ENCODE measurements at places on chromosomes 6 and 20. TPM values are rescaled to one million over a fixed set of nuclear protein-coding genes. Genes with fewer than 3 reads are reported as not detected.
A peak's percentile ranks its signal among the peaks of the same experiment; 100 is the strongest.

Gene TCF21
- not detected for polyA plus RNA-seq

Gene REM1
- polyA plus RNA-seq, result not detected

Gene ZDHHC14
- polyA plus RNA-seq, result 0.57 TPM

Gene RHAG
- not detected for polyA plus RNA-seq

Gene PTCHD4
- not detected for polyA plus RNA-seq

Gene SMIM8
- polyA plus RNA-seq, result 16.0 TPM

Gene CCN6
- polyA plus RNA-seq, result 0.07 TPM

Gene PDYN
- polyA plus RNA-seq, result not detected

GRCh38 chr6:26232940-26233648 lies 131.9 kb upstream of the BTN3A2 start:
- peak; percentile 55 for DNase-seq

DNA sequence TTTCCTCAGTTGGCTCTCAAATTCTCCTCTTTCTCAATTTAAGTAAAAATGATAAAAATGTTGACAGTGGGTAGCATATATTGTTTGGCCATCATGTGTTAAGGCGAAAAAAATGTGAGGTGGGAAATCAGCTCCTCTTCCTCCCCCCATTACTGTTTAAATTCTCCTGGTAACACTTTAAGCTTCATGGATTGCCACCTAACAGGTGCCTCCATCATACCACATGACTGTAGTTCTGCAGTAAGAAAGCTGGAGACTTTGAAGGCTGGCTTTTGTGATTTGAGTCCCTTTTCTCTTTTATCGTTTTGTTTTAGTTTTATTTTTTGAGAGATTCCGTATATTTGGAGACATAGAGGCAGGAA lies 1.2 kb downstream of the ZFAND3 start:
- DNase-seq, result no peak

- DNase-seq, result peak; percentile 4
Observed at GRCh38 chr6:106273087-106273486, 52.5 kb downstream of the ATG5 start.

- DNase-seq, result no peak
Observed at GRCh38 chr6:130041594-130041993, 23.2 kb downstream of the L3MBTL3 start.

- DNase-seq, result no peak
Observed at GRCh38 chr6:160523223-160523622, 140.9 kb downstream of the LPA start.

DNA sequence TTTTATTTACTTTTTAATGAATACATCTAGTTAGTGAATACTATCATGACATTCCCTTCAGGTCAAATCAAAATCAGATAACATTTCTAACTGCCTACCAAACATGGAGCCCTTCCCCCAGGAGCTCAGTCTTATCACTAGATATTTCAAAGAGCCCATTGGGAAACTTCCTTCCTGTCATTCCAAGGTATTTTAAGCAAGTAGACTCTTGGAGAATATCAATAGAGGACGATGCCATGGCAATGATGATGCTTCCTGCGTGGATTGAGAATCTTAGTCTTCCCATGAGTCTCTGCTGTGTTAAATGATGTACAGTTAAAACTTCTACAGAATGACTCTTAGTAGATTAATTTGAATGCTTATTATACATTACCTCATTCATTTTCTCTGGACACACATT lies 384.9 kb downstream of the CENPW start:
- no peak for DNase-seq

DNA sequence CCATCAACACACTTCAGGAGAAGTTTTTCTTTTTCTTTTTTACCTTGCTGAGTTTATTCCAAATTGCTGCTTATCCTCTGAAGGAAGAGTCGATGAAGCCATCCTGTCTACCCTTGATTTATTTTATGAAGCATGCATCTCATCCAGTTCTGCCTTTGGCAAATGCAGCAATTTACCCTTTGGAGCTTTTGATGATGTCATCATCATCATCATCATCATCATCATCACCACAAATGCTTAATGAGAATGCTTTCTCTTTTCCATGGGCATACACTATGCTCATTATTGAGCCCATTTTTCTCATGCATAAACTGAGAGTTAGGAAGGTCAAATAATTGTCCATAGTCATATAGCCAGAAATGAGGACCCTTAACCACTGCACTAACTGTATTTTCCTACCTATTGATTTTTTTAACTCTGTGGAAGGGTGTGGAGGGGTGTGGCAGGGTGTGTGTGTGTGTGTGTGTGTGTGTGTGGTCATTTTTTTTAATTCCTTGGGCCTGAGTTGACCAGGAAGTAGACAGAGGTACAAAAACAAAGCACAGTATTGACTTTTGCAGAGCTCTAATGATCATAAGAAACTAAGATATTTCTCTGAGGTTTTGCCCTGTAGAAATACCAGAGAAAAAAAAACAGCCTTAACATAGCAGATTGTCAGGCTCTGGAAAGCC lies 82.8 kb downstream of the COL9A1 start:
- no peak for DNase-seq

GRCh38 chr6:89690944-89691324 lies 52.4 kb upstream of the LYRM2 start:
- no peak for DNase-seq

DNA sequence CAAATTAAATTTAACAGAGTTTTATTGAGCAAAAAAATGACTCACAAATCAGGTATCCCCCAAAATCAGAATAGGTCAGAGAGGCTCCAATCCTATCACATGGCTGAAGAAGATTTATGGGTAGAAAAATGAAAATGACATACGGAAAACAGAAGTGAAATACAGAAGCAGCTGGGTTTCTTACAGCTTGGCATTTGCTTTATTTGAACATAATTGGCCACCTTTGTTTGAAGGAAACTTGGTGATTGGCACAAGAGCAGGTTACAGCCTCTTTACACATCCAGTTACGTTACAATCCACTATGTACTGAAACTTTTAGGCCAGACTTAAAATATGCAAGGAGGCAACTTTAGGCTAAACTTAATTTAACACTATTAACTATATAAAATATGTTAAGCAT lies 11.7 kb upstream of the TREM2 start:
- no peak for DNase-seq

DNA sequence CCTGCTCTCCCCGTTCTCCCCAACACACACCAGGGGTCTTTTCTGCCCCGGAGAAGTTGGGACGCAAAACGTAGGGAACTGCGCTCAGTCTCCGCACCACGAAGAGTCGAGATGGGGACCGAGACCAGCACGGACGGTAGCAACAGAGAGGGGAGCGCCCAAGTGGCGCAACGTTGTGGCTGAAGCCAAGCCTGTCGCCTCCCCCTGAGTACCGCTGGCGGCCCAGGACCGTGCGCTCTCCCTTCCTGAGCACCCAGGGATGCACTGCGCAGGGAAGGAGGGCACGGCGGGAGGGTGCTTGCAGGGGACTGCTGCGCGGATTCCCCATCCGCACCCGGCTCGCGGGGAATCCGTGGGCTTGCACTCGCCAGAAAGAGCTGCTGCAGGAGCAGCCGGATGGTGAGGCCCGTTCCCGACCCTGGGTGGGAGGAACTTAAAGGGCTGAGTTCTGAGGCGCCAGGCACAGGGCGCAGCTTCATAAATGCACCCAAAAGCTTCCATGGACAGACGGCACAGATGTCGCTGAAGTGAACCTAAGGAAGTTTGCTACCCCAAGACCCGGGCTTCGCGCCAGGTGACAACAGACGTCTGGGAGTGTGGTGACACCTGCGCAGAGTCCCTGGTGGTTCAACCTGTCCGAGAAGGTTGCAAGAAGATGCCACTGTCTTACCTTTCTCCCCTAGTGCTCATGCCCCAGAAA lies 178.7 kb downstream of the TBXT start:
- no peak for DNase-seq

DNA sequence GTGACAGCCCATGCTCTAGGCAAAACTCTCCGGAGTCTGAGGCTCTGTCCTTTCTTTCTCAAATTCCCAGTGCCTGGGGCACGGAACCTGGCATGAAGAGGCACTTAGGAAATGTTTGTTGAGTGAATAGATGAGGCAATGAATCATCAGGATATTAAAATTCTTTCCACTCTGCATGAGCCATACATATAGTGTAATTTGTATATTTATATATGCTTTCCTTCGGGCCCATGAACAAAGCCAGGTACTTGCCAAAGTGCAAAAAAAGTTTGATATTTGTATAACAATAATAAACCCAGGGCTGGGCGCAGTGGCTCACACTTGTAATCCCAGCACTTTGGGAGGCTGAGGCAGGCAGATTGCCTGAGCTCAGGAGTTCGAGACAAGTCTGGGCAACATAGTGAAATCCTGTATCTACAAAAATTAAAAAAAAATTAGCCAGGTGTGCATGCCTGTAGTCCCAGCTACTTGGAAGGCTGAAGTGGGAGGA lies 212.3 kb upstream of the ZNF217 start:
- no peak for DNase-seq

- no peak for DNase-seq
Observed at GRCh38 chr20:34334654-34335407, 28.2 kb upstream of the ITCH start.

- DNase-seq, result no peak
Observed at GRCh38 chr6:108782179-108783041, 65.8 kb upstream of the ARMC2 start.

DNA sequence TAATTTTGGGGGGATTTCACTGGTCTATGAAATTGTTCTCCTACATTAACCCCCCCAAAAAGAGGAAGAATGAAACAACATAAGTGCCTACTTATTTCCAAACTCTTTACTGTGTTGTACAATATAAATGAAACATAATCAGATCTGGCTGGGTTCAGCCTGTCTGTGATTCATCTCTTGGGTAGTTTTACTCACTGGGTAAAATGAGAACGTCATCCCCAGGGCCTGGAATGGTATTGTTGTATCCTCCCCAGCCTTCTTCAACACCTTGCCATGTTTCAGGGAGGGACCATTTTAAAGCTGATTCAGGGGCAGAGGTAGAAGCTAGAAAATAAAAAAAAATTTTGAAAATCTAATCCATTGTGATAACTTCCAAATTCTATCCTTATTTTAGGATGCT lies 256.7 kb downstream of the PKHD1 start:
- DNase-seq, result no peak

DNA sequence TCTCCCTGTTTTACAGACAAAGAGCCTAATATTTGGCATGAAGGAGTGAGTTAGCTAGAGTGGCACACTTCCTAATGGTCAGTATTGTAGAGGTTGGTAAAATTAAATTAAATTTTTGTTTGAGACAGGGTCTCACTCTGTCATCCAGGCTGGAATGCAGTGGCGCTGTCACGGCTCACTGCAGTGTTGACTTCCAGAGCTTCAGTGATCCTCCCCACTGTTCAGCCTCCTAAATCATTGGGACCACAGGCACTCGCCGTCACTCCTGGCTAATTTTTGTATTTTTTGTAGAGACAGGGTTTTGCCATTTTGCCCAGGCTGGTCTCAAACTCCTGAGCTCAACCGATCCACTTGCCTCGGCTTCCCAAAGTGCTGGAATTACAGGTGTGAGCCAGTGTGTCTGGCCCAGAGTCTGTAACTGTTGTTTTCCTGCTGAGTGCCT lies 70.9 kb downstream of the SCAND1 start:
- DNase-seq, result no peak

- DNase-seq, result no peak
Observed at GRCh38 chr6:53532942-53533341, 12.0 kb downstream of the GCLC start.

- DNase-seq, result no peak
Observed at GRCh38 chr6:27809067-27809938, 102.9 kb downstream of the OR2B2 start.

- no peak for DNase-seq
Observed at GRCh38 chr20:62367136-62367632, at the start of gene LAMA5. Gene LAMA5 (minus strand): TSS chr20:62367312. CDS start chr20:62367245, 67 bp downstream.

- DNase-seq, result no peak
Observed at GRCh38 chr6:96391776-96392360, 129.7 kb upstream of the UFL1 start.

DNA sequence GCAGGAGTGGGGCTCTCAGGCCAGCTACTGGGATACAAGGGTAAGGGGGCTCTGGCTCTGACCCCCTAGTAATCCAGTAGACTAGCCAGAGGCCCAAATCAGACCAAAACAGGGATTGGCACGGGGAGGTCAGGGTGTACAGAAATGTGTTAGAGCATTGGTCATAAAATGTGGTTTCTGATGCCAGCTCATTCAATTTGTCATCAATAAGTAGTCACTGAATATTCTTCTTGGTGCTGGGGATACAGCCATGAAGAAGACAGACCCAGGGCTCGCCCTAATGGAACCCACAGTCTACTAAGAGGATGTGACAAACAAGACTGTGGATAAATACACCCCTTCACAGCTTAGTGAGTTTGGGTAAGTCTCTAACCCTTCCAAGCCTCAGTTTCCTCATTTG lies 11.1 kb downstream of the MAP1LC3A start:
- DNase-seq, result no peak
